ENCODE measurements at places on chromosomes 3 and 15.

DNA sequence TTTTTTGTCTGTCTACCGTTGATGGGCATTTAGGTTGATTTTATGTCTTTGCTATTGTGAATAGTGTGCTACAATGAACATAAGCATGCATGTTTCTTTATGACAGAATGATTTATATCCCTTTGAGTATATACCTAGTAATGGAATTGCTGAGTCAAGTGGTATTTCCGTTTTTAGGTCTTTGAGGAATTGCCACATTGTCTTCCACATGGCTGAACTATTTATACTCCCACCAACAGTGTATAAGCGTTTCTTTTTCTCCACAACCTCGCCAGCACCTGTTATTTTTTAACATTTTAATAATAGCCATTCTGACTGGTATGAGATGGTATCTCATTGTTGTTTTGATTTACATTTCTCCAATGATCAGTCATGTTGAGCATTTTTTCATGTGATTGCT, 89.6 kb upstream of the GALNT15 start:
- DNase-seq = no peak

- DNase-seq = no peak
Observed at GRCh38 chr3:64530434-64531049, 157.3 kb downstream of the ADAMTS9 start.

DNA sequence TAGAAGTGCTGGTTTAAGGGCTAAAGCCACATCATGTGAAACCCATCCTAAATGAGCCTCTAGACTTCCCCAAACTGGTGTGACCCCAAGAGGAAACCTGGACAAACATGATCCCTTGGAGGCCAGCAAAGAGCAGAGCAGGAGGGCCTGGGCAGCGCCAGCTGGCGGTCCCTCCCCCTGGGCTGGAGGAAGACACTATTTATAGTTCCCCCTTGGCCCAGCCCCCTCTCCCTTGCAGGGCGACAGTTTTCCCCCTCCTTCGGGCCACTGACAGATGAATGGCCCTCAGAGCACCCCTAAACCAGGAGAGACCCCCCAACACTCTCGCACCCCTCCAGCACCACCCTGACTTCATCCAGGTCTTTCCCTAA, 2.9 kb downstream of the UCN2 start:
- no peak for DNase-seq

DNA sequence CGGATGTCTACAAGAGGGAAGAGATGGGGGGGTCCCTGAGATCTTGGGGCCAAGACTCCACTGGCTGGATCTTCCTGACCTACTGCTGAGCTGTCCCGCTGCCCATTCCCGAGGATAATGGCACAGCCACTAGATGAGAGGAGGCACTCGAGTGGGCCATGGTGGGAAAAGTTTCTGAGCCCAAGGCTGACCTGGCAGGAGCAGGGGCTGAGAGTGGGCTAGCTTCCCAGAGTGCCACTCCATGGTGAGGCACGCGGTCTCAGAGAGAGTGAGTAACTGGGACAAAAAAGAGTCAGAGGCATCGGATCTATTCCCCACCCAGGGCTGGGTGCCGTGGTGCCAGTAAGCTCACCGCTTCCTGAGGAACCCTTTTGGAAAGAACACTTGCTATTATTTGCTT, 10.9 kb downstream of the SLC51B start:
- DNase-seq = no peak

DNA sequence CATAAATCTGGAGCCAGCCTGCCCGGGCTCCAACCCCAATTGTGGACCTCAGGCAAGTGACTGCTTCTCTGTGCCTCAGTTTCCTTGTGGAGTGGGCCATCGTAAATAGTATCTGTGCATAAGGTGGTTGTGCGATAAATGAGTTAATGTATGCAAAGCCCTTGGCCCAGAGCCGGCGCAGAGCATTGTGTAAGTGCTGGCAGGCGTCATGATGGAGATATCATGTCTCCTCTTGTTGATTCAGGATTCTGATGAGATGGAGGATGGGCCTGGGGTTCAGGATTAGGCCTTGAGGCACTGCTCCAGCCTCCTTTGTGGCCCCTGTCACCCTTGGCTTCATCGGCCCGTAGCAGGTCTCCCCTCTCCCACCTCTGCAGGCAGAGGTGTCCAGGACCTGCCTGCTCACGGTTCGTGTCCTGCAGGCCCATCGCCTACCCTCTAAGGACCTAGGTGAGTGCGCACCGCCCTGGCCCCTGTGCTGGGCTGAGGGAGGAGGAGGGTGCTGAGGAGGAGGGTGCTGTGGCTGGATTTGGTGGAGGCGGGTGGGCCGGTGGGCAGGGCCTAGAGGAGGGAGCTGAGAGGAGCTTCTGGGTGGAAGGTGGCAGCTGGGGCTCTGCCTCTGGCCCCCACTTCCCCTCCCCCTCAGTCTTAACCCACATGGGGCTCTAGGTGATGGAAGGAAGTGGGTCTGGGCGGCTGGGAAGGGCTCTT, 1.3 kb downstream of the PLA2G4B start:
- DNase-seq = no peak

DNA sequence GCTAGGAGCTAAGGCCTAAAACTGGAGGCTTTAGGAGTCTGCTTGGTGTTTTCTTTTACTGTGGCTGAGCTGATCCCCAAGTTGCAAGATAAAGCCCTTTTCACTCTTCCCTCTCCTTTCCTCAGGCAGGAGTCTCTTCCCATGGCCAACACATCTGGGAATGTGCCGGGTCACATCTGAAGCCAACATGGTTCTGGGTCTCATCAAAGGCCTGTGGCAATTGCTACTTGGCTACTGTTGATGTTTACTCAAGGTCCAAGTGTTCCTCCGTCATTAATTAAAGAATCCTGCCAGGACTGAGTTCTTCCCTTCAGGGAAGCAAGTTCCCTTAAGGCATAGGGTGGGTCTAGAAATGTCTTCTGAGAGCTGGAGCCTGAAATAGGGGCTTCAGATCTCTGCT, 230.2 kb downstream of the GBE1 start:
- DNase-seq = no peak

DNA sequence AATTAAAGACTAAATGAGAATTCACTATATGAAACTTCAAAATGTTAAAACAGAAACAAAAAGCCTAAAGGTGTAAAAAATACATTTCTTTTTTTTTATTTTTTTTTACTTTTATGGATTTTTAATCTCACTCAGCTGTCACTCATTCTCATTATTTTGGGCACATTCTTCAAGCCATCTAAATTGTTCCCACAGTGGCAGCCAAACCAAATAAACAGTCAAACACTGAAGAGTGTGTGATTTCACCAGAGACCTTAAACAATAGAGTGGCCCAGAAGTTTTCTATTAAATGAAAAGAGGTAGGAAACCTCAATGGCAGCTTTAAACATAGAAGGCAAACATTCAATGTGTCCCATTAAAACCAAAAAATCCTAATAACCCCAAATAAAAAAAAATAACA, 616.1 kb downstream of the OTOL1 start:
- DNase-seq = no peak

GRCh38 chr15:100783291-100783690, 96.3 kb upstream of the ALDH1A3 start:
- DNase-seq = no peak

- no peak for DNase-seq
Observed at GRCh38 chr3:48684480-48685143, 1.1 kb downstream of the NCKIPSD start.

- DNase-seq = peak; percentile 39
Observed at GRCh38 chr15:49235446-49236124, 65.5 kb downstream of the GALK2 start.

DNA sequence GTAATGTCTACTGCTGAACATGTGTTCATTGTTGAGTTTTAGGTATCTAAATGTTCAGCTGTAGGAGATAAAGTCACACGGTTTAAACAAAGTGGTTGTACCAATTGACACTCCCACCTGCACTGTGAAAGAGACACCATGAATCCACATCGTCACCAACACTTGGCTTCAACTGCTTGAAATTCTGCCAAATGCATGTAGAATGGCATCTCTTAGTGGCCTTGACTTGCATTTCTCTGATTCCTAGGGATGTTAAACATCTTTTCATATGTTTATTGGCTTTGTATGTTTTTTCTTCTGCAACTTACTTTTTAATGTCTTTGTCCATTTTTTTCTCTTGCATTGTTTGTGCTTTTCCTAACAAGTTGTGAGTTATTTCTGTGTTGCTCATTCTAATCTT, 43.4 kb downstream of the RPLP1 start:
- DNase-seq = no peak

DNA sequence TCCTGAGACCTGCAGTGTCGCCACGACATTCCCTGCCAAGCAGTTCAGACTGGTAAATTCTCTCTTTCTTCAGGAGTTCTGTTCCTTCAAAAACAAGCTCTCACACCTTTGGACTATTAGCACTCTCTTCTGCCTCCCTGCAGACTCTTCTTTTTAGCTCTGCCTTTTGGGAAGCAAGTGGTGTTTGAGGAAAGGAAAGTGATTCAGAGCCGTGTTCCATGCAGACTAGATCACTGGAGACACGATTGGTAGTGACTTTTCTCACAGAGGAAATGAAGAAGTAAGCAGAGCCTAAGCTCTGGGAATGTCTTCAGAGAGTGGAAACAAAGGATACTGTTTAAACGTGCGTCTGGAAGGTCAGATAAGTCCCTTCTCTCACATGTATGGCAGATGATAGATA, 270.6 kb upstream of the TPRG1 start:
- no peak for DNase-seq

- DNase-seq = no peak
Observed at GRCh38 chr3:61222467-61222866, 28.8 kb downstream of the FHIT start.

DNA sequence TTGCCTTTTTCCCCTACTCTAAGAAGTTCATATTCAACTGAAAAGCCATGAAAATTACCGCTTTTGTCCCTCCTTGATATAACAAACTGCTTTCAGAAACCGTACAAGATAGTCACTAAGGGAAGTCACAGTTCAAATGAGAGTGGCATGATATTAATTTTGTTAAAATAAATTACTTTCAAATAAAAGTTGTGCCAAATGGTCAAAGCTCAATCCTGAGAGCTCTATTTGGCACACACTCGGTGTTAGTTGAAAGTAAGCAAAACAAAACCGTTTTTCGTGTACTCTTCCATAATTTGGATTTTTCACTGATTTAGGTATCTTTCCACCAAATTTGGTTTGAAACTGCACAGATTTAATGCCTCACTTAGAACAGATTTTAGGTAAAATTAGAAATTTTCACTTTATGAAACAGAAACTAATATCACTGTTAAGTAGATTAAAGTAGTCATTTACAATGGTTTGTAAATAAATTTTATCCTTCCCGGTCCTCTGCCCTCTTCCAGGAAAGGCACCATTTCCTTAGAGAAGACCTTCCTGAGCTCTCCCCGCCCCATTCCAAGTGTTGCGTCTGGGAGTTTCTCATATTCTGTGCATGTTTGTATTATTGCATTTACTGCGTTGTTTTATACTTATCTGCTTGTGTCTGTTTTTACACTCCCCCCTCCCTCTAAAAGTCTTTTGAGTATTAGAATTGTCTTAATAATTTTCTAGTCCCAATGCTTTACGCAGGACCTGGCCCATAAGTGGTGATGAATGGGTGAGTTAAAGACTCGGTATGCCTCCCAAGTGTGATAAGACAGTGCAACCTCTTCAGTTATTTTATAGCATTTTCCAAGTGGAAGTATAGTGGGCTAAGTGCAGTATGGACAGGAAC, 853 bp downstream of the TCAIM start:
- DNase-seq = no peak

DNA sequence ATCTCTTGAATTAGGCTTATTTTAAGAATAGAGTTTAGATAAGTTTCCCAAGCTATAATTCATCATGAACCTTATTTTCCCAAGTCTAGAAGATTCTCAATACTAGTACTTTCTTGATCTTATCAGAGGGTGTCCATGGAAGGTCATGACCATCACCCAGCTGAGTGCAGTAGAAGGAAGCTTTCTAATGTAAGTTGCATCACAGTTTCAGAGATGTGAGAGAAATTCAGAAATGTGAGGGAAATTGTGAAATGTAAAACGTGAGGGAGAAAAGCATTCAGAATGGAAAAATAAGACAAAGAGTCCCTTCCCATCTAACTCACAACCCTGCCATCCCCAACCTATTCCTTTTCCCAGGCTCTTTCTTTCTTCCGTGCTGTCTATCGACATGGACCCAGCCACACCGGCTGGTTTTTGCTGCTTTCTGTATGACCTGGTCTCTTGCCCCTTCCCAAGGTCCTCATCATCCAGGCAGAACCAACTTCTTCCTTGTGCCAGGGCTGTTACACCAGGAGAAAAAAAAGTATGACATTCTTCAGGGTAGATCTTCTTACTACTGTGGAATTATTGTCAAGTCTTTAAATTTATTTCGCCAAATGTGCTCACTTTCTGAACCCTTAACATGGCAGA, 6.7 kb downstream of the CAPN3 start:
- DNase-seq = no peak

DNA sequence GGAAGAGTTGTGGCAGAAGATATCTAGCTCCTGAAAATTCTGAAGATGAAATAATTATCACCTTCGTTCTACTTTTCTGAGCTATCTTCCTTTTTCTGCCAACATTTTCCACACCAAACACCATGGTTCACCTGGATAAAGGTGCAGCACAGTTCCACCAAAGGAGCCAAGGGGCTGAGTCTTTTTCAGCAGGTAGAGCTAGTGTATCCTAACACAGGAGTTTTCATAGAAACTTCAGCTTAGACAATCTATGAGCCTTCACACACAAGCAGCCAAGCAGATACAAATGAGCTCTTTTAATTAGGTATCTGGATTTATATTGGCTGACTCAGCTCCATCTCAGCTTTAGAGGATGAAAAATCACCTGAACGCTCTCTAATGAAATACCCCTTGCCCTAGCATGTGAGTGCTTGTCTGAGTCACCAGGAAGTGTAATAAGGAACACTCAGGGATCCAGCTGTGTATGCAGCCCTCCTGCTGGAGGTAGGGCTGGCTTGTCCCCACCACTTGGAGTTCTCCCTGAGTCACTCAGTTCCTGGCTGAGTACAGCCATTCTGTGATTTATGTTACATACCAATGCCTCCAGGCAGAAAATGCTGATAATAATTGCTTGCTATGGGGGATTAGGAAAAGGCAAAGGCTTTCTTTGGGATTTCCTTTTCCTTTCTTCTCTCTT, 385.7 kb downstream of the LSAMP start:
- no peak for DNase-seq

DNA sequence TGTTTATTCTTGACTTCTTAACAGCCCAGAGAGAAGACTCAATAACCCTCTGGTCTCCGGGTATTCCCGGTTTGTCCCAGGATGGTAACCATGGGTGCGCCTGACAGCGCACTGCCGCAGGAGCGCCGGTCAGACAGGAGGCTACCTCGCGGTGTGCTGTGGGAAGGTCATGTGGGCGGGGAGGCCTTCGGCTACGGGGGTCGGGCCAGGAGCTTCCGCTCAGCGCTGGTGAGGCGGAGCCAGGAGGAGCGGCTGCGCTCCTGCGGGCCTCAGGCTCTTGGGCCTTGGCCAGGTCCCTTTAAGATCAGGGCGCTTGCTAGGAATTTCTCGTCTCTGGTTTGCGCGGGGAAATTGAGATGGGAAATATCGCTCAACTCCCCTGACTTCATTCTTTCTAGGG, 182.3 kb upstream of the NDN start:
- no peak for DNase-seq

DNA sequence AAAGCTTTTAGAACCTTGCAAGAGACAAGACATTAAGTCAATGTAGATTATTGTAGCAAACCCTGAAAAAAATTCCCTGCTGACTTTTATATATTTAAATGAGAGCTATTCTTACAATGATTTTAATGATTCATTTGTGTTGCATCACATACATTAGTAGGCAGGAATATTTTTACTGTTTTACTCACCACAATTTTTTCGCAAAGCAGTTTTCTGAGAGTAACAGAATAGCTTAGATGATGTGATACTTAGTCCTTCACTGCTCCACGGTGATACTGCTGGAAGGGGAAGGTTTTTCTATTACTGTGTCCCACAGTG, 43.9 kb upstream of the CLRN1 start:
- DNase-seq = no peak

- DNase-seq = no peak
Observed at GRCh38 chr3:151708868-151709267, 24.9 kb upstream of the AADACL2 start.

Data from T-helper 2 cell treated with Interferon-gamma antibody and Interleukin-4, amounts not matched to agents 5 μg/mL and 100 μg/mL, for 36 hours (primary cell).